ENCODE measurements at places on chromosomes 2 and 18.

DNA sequence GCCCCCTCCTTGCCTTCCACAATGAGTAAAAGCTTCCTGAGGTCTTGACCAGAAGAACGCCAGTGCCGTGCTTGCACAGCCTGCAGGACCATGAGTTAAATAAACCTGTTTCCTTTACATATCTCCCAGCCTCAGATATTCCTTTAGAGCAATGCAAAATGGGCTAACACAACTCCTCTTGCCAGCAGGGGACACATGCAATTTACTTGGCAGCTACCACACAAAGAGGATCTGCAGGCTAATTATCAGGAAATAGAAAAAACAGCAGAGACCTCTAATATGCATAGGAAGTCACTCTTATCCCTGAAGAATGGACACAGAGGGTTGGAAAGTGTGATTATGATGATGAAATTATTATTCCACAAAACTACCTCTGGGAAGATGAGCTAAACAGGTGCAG, 114.0 kb downstream of the PIEZO2 start:
- DNase-seq = no peak

DNA sequence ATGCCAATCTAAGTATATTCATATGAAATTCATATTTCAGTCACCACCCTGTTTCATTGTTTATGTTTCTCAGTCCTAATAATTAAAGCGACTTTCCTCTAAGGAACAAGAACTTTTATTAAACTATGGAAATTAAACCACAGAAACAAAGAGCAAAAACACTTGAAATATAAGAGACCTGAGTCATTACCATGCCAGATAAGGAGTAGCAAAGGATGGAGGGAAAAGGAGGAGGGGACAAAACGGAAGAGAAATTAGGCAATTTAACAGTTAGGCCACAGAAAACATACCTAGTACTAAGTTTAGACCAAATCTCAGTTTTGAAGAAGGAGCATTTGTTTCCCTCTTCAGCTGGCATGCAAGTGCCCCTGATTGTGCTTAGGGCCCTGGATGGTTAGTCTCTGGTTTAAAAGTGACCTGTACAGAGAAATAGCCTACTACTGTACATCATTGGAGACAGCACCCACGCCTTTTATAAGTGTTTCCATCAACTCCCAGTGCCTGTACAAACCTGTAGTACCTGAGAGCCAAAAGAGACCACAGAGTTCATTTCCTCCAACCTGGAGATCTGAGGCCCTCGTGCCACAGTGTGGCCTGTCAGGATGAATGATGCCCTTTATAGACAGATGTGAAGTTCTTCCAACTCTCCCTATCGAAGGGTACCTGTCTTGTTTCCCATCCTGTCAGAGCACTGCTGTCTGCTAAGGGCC, 74.5 kb downstream of the SPATS2L start:
- no peak for DNase-seq

- no peak for DNase-seq
These were observed 104.2 kb downstream of the CCDC85A start for GRCh38 chr2:56287974-56288373.

DNA sequence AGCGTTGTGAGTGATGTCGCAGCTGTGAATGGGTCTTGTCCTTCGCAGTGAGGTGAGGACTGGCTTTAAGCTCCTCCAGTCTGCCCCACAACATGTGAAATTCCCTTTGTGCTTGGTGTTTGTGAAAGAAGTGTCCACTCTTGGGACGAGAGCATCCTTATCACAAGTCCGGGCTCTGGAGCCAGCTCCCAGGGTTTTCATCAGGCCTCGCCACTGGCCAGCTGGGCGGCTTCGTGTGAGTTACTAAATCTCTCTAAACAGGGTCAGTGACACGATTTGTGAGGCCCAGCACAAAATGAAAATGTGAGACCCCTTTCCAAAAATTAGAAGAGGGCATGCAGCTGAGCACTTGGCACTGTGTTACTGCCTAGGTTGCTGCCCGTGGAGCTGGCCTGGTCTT, 115.9 kb downstream of the VAPA start:
- DNase-seq = no peak

GRCh38 chr2:170098626-170099312, 79.2 kb upstream of the MYO3B start:
- DNase-seq = no peak

DNA sequence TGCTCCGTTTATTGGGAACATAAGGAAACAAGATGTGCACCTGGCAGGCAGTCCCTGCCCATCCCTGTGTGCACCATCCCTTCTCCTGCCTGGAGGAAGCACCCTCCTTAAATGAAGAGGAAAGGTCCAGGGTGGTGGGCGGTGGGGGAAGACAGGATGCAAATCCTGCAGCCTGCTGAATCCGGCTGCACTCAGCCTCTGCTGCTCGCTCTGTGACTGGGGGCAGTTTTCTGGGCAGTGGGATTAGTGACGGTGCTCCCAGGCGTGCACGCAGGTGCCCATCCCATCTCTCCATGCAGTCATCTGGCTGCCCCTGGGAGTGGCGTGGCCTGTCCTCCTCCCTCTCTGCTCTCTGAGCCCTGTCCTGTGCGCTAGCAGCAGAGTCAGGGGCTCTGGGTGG, 371.3 kb upstream of the MYT1L start:
- no peak for DNase-seq

GRCh38 chr2:8457092-8457481, 224.8 kb upstream of the ID2 start:
- DNase-seq = no peak

GRCh38 chr2:47310801-47311560, 92.0 kb upstream of the MSH2 start:
- peak; percentile 78 for DNase-seq

GRCh38 chr2:239292531-239292930, 108.3 kb downstream of the HDAC4 start:
- no peak for DNase-seq

GRCh38 chr2:27807476-27807875, 36.0 kb downstream of the MRPL33 start:
- DNase-seq = no peak

All from nucleus accumbens (tissue), 56 donors.